ENCODE measurements at places on chromosomes 5 and 9.

DNA sequence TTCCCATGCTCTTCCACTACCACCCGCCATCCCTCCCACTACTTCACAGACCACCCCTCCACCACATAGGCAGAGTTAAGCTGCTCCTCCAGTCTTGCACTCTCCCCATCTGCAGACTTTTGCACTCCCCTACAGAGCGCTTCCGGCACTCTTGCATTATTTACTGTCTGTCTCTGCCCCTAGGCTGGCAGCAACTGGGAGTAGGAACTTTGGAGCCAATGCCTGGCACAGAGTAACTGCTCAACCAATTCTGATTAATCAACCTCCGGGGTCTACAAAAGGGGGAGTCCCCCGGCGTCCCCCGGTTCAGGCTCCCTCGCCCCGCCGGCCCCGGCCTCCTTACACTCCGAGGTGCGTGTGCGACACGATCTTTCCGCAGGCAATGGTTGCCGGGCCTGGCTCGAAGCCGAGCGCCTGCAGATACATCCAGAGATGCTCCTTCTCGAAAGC is 498 bp downstream of the HAUS6 start:
- no peak for DNase-seq
- no peaks in the 10 kb centered on the region for H3K36me3 ChIP-seq
- peaks cover 36% of the 10 kb centered on the region for H3K4me1 ChIP-seq
- H3K27ac ChIP-seq, result peak overlapping the region; percentile 83

- no peaks in the 10 kb centered on the region for H3K36me3 ChIP-seq
- peak overlapping the region; percentile 87 for H3K27ac ChIP-seq
- H3K4me3 ChIP-seq, result no peak overlapping the region
These were observed 3.0 kb downstream of the ARSI start for GRCh38 chr5:150299571-150300327.

- H3K36me3 ChIP-seq, result peaks cover 56% of the 10 kb centered on the region
- DNase-seq, result no peak
- H3K4me3 ChIP-seq, result no peak overlapping the region
- no peak overlapping the region for H3K27ac ChIP-seq
- H3K27me3 ChIP-seq, result no peaks in the 10 kb centered on the region
- H3K4me1 ChIP-seq, result no peaks in the 10 kb centered on the region
These were observed 32.5 kb downstream of the CSF1R start for GRCh38 chr5:150053713-150054392.

GRCh38 chr5:79173626-79174025 is 62.0 kb downstream of the BHMT start:
- DNase-seq, result no peak
- no peaks in the 10 kb centered on the region for H3K36me3 ChIP-seq
- no peak overlapping the region for H3K27ac ChIP-seq
- no peak overlapping the region for H3K4me3 ChIP-seq
- H3K27me3 ChIP-seq, result no peaks in the 10 kb centered on the region
- H3K4me1 ChIP-seq, result no peaks in the 10 kb centered on the region

DNA sequence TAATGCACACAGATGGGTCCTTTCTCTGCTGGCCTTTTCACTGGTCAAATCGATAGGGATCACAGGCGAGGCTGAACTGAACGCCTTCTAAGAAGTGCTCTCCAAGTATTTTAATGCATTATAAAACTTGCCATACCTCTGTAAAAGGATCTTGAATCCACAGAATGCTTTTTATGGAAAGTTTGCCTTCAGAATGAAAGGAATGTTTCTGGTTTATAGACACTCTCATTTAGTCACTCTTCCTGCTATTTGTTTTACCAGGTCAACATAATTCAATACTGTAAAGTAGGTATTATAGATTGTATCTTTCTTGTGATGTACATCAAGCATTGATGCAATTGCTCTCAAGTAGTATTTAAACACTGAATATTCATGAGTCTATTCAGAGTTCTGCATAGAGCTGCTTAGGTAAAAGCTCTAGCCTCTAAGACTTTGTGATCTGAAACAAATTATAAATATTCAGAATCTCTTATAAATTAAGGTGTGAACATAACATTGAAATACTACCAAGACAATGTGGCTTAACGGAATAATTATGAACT is 308.4 kb downstream of the ISL1 start:
- no peak overlapping the region for H3K27ac ChIP-seq
- H3K27me3 ChIP-seq, result no peaks in the 10 kb centered on the region
- H3K4me3 ChIP-seq, result no peak overlapping the region
- H3K36me3 ChIP-seq, result no peaks in the 10 kb centered on the region
- DNase-seq, result no peak
- no peaks in the 10 kb centered on the region for H3K4me1 ChIP-seq

DNA sequence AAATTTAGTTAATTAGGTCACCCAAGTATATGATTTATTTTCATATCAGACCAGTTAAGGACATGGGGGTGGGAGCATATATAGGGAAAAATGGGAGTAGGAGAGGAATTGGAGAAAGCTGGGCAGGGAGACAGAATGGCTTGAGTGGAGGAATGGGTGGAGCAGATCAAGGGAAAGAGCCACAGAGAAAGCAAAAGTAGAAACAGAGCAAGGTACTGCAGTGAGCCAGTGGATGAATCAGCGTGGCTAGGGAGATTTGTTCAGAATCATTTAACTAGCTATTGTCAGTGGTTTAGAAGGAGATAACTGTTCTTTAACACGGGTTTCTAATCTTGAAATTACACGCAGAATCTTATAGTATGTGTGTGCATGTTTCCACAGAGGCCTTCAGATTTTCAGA is 37.4 kb downstream of the SNX24 start:
- no peaks in the 10 kb centered on the region for H3K4me1 ChIP-seq
- H3K36me3 ChIP-seq, result no peaks in the 10 kb centered on the region
- no peak overlapping the region for H3K27ac ChIP-seq
- no peak for DNase-seq
- H3K27me3 ChIP-seq, result no peaks in the 10 kb centered on the region

- H3K4me3 ChIP-seq, result no peak overlapping the region
- no peak overlapping the region for H3K27ac ChIP-seq
- DNase-seq, result no peak
- no peaks in the 10 kb centered on the region for H3K27me3 ChIP-seq
- H3K4me1 ChIP-seq, result peaks cover 9% of the 10 kb centered on the region
- H3K36me3 ChIP-seq, result no peaks in the 10 kb centered on the region
These were observed 418.8 kb downstream of the KDM4C start for GRCh38 chr9:7176561-7176960.

DNA sequence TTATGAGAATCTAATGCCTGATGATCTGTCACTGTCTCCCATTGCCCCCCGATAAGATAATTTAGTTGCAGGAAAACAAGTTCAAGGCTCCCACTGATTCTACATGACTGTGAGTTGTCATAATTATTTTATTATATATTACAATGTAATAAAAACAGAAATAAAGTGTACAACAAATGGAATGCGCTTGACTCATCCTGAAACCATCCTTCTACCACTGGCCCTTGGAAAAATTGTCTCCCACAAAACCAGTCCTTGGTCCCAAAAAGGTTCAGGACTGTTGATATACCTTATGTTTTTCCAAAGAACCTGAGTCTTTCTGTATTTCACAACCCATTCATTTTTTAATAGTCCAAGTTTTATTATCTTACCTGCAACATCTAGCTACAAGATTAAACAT is 403.5 kb downstream of the TAF11L14 start:
- no peak for DNase-seq
- no peaks in the 10 kb centered on the region for H3K36me3 ChIP-seq
- H3K4me3 ChIP-seq, result no peak overlapping the region
- H3K27me3 ChIP-seq, result no peaks in the 10 kb centered on the region
- no peaks in the 10 kb centered on the region for H3K4me1 ChIP-seq

DNA sequence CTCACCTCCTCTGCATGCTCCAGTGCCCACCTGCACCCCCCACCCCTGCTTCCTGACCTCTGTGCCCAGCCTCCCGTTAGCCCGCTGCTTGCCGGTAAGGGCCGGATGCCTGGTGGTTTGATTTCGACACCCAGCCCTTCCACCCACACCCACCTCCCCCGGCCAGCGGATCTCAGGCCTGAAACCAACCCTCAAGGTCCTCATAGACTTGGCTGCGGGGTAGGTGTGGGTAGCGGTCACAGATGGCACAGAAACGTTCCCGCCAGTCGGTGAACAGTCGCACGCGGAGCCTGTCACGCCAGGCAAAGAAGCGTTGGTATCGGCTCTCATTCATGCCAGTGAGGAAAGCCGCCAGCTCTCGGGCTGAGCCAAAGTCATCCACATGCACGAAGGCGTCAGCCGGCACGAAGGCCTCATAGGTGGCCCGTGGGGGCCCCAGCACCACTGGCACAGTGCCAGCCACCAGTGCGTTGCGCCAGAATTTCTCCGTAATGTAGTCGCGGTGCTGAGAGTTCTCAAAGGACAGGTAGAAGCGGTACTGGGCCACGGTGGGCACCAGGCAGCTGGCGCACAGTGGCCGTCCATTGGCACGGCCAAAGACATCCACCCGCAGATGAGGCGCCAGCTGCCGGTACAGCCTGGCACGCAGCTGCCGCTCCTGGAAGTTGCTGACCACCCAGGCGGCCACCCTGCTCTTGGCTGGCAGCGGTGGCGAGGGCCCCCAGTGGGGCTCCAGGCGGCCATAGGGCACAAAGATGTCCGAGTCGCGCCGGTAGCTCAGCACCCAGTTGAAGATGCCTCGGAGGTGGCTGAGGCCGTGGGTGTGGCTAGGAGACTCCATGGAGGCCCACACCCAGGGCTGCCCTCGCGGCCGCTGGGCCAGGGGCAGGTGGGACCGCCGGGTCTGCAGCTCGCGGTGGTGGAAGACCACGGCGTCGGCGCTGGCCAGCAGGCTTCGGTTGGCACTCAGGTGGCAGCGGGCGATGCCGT is 1.1 kb downstream of the FUT7 start:
- no peaks in the 10 kb centered on the region for H3K36me3 ChIP-seq
- no peak for DNase-seq
- H3K4me1 ChIP-seq, result peaks cover 47% of the 10 kb centered on the region
- H3K27me3 ChIP-seq, result no peaks in the 10 kb centered on the region

- H3K36me3 ChIP-seq, result no peaks in the 10 kb centered on the region
- H3K27me3 ChIP-seq, result no peaks in the 10 kb centered on the region
- peak overlapping the region; percentile 59 for H3K4me3 ChIP-seq
- H3K27ac ChIP-seq, result no peak overlapping the region
These were observed 1.2 kb downstream of the SRFBP1 start for GRCh38 chr5:121962958-121963357.

DNA sequence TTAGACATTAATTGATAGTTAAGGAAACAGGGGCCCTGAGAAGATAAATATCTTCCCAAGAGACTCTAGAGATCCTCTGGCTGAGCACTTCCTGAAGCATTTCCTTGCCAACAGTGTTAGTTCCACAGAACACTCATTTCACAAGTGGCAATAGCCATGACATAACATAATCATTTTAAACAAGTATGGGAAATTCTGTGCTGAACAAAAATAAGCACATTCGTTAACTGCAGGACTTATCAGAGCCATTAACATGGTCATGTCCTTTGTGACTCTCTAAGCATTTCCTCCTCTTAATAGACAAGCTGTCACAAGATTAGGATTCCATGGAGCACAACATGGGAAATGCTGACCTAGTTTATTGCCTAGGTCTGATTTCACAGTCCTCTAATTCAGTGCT is 184.9 kb downstream of the SNX18 start:
- DNase-seq, result no peak
- no peaks in the 10 kb centered on the region for H3K36me3 ChIP-seq
- no peak overlapping the region for H3K27ac ChIP-seq
- H3K4me3 ChIP-seq, result no peak overlapping the region
- H3K4me1 ChIP-seq, result peaks cover 26% of the 10 kb centered on the region
- H3K27me3 ChIP-seq, result no peaks in the 10 kb centered on the region

GRCh38 chr9:21121595-21122251 is 19.9 kb downstream of the IFNW1 start:
- no peak overlapping the region for H3K4me3 ChIP-seq
- H3K27ac ChIP-seq, result no peak overlapping the region
- no peaks in the 10 kb centered on the region for H3K4me1 ChIP-seq
- DNase-seq, result no peak
- H3K36me3 ChIP-seq, result no peaks in the 10 kb centered on the region

DNA sequence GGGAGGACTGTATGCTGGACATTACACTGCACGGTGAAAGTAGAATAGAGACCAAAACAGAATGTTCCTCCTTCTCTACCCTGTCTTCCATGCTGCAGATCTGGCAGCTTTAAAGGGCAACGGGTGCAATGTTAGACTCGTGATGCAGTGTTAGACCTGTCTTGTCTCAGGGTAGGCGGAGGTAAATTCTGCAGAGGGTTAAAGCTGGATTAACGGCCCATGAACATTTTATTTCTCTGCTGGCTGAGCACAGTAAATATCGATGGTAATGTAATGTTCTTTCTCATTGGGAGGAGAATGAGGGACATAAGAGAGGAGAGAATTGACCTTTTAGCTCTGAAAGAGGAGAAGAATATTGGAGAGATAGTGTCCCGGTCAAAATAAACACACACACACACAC is 178.9 kb downstream of the NMUR2 start:
- H3K4me3 ChIP-seq, result no peak overlapping the region
- H3K36me3 ChIP-seq, result no peaks in the 10 kb centered on the region
- H3K27me3 ChIP-seq, result no peaks in the 10 kb centered on the region
- H3K27ac ChIP-seq, result no peak overlapping the region
- H3K4me1 ChIP-seq, result no peaks in the 10 kb centered on the region

GRCh38 chr5:169219351-169219750 is 81.6 kb downstream of the SLIT3 start:
- peaks cover 46% of the 10 kb centered on the region for H3K4me1 ChIP-seq
- no peaks in the 10 kb centered on the region for H3K36me3 ChIP-seq
- H3K27ac ChIP-seq, result no peak overlapping the region

DNA sequence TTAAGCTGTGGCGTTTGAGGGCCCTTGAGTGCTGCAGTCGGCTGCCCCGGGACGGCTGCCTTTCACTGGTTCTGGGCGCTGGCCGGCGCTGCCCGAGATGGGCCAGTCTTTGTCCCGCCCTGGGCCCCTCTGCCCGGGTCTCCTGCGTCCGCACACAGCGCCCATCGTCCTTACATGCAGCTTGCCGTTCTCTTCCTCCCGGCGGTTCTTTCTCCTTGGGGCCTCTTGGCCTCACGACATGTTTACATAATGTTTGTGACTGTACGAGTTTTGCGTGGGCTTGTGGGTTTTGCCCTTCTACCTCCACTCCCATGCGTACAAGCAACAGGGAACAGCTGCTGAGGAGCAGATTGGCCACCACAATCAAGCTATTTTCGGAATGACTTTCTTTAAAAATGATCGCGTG is 618 bp downstream of the TNPO1 start:
- no peaks in the 10 kb centered on the region for H3K36me3 ChIP-seq
- peak overlapping the region; percentile 97 for H3K4me3 ChIP-seq
- no peak for DNase-seq
- H3K4me1 ChIP-seq, result peaks cover 31% of the 10 kb centered on the region
- H3K27me3 ChIP-seq, result no peaks in the 10 kb centered on the region
- H3K27ac ChIP-seq, result peak overlapping the region; percentile 96

DNA sequence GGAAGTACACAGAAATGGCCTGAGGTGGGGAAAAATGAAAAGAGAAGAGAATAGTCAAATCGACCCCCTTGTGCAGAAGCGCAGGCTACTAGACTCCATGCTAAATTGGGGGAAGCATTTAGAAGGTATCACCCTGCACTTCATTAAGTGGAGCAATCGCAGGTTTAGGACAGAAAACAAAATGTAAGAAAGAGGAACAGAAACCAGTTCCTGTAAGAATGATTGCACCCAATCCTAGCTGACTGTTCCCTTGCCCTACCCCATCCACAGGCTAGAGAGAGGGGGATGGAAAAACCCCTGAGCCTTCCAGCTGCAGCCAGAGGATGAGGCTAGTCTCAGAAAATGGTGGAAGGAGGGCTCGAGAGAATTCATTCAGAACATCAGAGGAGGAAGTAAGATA is 23.9 kb upstream of the PPP1R2B start:
- H3K36me3 ChIP-seq, result no peaks in the 10 kb centered on the region
- H3K27ac ChIP-seq, result no peak overlapping the region
- no peak for DNase-seq
- H3K27me3 ChIP-seq, result no peaks in the 10 kb centered on the region
- H3K4me3 ChIP-seq, result no peak overlapping the region
- no peaks in the 10 kb centered on the region for H3K4me1 ChIP-seq
